ENCODE measurements at places on chromosomes 1 and 21.

DNA sequence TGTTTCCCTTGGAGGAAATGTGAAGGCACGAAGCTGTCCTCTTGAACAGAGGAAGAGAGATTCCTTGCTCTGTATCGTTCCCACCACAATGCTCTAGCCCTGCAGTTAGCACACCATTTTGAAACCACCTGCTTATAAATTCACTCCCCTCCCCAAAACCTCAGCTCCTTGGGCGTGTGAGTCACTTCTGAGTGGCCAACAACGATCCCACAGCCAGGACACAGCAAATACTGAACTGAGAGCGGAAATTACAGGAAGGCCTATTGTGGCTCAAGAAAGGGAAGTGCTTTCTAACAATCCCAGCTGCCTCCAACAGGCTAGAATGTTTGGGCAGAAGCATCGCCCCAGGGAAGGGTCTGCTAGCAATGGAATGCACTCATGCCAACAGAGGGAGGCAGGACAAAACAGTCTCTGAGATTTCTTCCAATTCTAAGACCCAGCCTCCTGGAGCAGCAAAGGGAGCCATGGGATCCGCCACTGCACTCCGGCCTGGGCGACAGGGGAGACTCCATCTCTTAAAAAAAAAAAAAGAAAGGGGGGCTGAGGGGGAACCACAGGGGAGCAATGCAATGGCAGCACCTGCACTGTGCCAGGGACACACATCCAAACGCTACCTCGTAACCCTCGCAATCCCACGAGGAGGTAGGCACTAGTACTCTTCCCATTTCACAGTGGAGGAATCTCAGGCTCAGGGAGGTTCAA is 1.9 kb downstream of the TMEM53 start:
- DNase-seq, result no peak

DNA sequence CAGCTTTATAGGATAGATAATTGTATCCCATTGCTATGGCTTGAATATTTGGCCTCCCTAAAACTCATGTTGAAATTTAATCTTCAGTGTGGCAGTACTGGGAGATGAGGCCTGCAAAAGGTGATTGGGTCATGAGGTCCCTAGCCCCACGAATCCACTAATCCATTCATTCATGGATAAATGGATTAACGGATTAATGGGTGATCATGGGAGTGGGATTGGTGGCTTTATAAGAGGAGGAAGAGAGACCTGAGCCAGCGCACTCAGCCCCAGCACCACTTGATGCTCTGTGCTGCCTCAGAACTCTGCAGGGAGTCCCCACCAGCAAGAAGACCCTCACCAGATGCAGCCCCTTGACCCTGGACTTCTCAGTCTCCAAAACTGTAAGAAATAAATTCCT is 32.0 kb downstream of the S100A6 start:
- DNase-seq, result no peak

GRCh38 chr1:113259988-113260387 is 130.3 kb upstream of the MAGI3 start:
- DNase-seq, result no peak

DNA sequence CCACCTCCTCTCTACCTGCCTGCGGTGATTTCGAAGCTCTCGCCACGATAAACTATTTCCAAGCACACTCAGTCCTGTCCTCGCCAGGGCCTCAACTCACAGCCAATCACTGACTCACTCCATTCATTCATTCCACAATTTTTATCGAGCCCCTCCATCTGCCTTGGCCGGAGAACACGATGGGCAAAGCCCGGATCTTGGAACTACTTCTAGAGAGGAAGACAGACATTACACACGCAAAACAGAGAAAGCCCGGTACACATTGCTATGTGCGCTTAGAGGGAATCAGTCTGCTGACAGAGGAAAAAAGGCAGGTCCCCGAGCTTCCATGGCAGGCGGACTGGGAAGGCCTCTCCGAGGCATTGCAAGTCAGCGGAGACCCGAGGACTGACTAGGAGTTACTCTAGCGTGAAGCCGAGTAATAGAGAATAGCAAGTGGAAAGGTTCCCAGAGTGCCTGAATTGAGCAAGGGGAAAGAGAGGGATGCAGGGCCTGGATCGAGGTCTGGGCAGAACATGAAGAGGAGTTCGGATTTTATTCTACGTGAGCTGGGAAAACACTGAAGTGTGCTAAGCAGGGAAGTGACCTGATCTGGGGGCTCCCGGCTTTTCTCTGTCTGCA is 54.2 kb upstream of the DNAJC6 start:
- no peak for DNase-seq

GRCh38 chr1:78088015-78088414 is 42.2 kb downstream of the GIPC2 start:
- no peak for DNase-seq

GRCh38 chr1:183416850-183417771 is 1.1 kb downstream of the NMNAT2 start:
- DNase-seq, result no peak

DNA sequence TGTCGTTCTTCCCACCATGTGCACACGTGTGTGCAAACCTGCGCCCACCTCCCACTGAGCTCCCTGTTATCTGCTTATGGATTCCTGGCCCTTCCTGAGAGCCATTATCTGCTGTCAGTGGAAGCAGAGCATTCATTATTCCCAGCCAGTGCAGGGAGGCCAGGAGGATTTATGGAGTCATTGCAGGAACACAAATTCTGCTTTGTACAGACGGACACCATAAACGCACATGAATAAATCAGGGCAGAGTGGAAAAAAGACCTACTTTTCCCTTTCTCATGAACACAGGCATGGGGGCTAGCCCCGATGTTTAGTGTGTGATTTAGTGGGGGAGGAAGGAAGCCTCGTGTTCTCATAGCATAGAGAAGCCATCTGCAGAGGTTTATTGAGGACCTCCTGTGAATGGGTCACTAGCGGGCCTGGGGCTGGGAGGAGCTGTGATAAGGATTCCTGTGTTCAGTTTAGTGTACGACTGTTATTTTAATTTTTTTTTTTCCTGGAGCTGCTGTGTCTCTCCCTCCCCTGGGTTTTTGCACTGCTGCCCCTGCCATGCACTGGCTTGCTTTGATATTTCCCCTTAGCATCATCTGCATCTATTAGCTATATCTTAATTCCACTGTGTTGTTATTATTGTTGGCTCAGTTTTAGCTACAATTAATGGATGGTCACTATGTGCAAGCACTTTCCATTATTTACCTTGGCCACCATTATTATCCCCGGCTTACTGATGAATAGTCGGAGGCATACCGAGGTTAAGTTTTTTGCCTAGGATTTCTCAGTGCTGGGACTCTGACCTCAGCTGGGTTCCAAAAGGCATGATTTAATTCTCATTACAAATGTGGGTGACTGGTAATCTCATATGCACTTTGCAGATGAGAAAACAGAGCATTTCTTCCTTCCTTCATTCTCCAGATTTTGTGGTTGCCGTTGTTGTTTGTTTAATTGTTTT is 33.0 kb downstream of the HUNK start:
- no peak for DNase-seq

GRCh38 chr1:17045634-17046333 is 8.0 kb downstream of the SDHB start:
- peak; percentile 46 for DNase-seq

- peak; percentile 71 for DNase-seq
These were observed 15.8 kb downstream of the ODF2L start for GRCh38 chr1:86380257-86380861.

GRCh38 chr1:229951856-229952534 is 115.0 kb upstream of the GALNT2 start:
- no peak for DNase-seq

DNA sequence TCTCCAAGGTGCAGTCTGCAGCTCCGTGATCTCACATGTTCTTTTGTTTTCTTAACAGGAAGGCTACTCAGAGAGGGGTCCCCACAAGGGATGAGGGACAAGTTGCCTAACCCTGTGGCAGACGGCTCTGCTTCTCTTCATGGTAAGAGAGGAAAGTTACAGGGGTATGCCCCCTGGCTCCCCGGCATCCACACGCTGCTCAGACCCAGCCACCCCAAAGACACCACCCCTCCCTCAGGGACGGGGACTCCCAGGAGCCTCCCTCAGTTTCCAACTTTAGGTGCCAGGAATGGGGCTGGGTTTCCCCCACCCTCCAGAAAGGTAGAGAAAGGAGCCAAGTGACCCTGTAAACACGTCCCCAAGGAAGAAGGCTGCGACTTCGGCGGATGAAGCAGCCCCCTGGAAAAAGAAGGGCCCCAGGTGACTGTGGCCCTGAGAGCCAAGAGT is 19.7 kb downstream of the OPTC start:
- no peak for DNase-seq

DNA sequence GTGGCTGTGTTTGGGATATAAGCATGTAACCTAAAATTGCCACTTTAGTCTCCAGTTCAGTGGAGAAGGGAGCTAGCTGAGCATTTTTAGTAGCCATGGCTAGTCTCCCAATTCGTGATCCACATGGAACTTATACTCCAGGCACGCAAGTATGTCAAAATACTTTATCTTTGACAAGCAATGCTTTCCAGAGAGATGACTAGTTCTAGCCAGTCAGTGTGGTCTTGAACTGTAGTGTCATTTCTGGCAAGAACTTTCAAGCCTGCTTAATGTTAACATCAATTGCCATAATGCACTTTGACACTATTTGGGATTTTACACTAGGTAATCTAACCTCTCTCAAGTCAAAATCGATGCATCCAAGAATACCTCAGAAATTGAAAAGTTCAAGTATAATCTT is 660.0 kb downstream of the PTPRC start:
- DNase-seq, result no peak

GRCh38 chr1:183841950-183842794 is 37.3 kb downstream of the RGL1 start:
- no peak for DNase-seq

GRCh38 chr1:74504933-74505512 is 7.4 kb downstream of the LRRC53 start:
- DNase-seq, result no peak

- DNase-seq, result no peak
These were observed 648 bp upstream of the RGS7 start for GRCh38 chr1:241357366-241358340.

- no peak for DNase-seq
These were observed 131.2 kb downstream of the SIM2 start for GRCh38 chr21:36830100-36830499.

GRCh38 chr21:35002879-35003722 is 46.0 kb downstream of the RUNX1 start:
- DNase-seq, result no peak

DNA sequence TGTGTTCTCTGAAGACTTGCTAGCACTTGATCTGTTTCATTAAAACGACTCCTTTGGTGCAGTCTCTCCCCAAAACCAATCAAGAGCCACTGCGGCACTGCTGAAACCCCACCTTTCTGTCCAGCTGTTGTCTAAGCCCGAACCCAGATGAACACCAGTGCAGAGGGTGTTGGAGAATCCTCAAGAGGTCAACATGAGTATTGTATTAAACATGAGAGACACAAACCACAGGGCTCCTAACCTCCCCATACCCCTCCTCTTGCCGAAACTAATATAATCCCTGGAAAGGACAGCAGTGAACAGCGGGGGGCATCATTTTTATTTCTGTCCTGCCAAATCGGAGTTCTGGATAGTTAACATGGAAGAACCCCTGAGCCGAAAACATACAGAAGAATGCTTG is 333.9 kb downstream of the CAMTA1 start:
- no peak for DNase-seq

GRCh38 chr21:17759511-17760178 is 59.5 kb downstream of the C21orf91 start:
- no peak for DNase-seq

DNA sequence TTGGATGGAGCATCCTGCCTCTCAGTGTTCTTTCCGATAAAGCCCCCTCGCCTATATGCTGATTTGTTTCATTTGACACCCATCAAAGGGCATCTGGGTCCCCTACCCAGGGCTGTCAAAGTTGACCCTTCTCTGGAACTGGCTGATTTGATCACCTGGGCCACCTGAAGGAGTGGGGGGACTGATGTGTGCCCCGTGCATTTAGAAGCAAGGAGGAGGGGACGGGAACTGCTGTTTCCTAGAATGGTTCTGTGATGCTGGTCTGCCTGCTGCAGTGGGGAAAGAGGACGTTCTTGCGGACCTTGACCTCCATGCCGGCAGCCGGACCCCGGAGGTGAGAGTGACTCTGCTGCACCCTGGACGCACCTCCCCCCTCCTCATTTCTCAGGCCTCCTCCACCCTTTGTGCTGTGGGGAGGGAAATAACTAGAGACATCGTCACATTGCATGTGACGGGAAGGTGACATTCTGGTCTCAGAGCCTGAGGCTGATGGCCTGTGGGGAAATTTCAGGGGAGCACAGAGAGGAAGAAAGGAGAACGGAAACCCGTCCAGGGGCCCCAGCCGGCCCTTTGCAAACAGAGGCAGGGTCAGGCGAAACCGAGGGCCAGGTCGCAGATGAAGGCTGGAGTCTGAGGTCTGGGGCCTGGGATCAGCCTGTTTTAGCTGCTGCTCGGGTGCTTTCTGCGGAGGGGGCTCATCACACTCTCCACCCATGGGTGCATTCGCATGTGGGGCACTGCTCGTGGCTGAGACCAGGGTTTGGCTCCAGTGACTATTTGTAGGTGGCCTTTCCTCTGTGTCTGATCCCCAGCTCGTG is 25.7 kb downstream of the CRYAA start:
- DNase-seq, result no peak

DNA sequence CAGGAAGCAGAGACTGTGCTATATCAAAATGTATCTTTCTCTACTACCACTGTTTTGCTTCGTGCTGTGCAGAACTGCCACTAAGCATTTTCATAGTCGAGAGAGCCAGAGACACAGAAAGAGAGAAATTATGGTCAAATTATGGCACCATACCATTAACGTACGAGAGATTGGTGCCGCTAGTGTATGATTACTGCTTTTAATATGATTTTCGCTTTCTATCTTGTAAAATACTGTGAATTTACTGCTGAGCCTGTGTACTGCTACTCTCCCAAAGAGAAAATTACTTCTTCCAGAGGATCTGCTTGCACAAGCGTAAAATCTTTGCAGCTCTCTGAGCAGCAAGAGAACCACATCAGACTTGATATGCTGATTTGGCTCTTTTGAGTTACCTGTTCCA is 71.1 kb upstream of the ZNF281 start:
- no peak for DNase-seq

DNA sequence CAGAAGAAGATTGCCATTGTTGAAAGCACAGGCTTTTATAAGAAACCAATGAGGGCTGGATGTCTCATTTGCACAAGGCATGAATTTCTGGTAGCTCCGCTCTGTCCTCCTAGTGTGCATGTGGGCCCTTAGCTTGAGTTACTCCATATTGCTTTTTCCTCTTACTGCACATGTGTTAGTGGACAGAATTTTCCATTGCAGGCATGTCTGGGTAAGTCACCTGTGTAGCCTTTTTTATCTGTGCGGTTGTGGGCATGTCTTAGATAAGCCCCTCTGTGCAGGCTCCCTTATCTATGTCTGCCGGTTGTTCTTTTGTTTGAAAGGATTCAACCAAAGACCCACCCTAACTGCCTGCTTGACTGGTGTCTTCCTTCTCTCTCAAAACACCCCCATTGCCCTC is 7.2 kb upstream of the CLCA1 start:
- no peak for DNase-seq

DNA sequence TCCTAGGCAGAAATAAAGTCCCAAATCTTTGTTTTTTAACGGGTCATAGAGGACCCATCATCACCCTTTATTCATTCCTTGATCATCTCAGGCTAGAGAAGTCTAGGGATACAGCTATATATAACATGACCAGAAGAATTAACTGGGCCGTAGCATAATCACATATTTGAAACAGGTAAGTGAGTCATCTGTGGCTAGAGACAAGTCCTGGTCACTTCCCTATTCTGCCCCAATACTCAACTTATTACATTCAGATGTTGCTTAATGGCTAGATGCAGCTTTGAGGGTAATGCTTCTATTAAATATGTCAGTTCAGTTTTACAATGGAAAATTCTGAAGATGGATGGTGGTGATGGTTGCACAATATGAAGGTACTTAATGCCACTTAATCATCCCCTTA is 47.0 kb downstream of the EXO1 start:
- no peak for DNase-seq

All from LoVo (cell line).